ENCODE measurements at places on chromosomes 13 and 19.

GRCh38 chr13:75715601-75716523, 79.7 kb downstream of the LMO7 start:
- no peak for DNase-seq

- DNase-seq, result peak; percentile 85
These were observed 599 bp downstream of the ZIC2 start for GRCh38 chr13:99982036-99982730.

DNA sequence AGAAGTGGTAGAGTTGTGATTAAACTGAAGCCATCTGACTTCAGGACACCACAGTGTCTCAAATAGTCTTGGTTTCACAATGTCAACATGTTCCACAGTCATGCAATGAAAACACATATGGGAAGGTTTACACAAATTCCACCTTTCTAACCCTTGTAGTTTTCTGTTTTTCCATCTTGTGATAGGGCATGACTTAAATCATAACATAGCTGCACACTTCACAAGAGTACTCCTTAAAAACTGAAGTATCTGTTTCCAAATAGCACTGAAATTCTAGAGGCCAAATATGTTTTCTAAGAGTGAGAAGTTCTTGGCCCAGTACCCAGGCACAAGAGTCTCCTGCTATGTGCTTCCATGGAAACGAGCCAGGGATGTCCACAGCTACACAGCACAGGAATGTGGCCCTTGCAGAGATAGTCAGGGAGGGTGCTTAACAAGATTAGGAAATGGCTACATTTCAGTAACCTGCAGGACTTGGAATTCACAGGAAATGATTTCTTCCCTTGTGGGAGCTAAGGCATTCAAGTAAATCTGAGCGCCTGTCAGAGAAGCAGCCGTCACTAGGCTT, 269.1 kb downstream of the NDFIP2 start:
- no peak for DNase-seq

GRCh38 chr13:87087741-87088140, 583.4 kb upstream of the SLITRK5 start:
- no peak for DNase-seq

DNA sequence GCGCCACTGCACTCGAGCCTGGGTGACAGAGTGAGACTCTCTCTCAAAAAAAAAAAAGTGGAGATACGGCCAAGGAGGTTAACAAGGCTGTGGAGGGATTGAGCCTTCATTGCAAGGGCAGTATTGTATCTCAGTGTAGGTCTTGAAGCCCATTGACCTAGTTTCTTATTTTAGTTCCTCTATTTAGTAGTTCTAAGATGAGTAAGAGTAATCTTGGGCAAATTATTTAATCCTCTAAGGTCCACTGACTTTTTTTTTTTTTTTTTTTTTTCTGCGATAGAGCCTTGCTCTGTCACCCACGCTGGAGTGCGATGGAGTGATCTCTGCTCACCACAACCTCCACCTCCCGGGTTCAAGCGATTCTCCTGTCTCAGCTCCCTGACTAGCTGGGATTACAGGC, 14.3 kb upstream of the ILF3 start:
- DNase-seq, result no peak

DNA sequence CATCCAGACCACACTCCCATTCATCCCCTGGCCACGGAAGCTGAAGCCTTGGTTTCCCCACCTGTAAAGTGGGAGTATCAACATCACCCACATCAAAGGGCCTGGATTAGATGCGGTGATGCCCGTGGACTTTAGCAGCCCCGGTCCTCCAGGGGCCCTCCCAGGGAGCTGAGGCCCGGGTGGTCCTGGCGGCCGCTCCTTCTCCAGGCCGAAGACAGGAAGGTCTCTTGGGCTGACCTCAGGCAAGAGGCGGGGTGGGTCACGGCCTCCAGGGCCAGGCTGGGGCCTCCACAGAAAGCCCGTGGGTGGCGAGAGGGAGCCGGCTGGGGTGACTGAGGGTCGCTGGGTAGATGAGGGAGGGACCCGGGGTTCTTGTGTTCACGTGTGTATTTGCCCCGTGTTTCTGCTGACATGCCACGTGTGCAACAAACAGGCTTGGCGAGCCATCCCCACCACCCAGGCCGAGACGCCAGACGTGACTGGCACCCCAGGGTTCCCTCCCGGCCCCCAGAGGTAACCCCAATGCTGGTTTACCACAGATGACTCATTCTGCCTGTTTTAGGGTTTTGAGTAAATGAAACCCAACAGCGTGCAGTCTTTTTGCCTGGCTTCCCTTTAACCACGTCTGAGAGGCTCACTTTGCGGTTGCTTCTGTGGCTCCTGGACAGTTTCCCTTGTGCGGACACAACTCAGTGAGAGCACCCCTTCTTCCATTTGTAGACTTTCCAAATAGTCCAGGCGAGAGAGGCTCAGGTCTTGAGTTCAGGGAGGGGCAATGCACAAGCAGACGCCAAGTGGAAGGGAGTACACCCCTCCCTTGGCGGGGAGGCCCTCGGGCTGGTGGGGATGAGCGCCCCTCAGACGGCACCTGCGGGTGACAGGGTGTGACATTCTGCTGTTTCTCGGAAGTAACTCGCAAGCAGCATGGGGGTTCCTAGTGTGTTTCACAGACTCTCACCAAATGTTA, 42.9 kb downstream of the C13orf46 start:
- no peak for DNase-seq

DNA sequence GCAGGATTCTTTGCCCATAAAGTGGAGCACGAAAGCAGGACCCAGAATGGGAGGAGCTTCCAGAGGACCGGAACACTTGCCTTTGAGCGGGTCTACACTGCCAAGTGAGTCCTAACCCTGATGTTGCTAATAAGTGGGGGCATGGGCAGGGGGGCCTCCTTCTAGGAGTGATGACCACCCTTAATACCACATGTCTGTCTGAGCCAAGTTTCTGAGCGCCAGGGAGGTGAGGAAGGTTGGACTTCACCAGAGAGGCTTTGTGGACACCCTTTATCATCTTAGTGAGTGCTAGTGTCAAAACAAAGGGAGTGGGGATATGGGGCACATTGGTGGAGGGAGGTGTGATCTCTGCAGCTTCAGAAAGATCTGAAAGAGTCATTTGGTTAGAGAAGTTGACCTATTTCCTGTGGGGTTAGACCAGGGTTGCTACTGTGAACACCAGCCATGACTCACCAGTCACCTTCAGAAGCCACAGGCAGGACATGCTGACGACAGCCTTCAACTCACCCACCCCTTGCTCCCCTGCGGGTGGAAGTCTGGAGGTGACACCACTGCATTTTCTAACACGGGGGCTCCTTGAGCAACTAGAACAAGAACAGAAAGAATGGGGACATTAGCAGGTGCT, 8.8 kb downstream of the ALOX5AP start:
- DNase-seq, result no peak

DNA sequence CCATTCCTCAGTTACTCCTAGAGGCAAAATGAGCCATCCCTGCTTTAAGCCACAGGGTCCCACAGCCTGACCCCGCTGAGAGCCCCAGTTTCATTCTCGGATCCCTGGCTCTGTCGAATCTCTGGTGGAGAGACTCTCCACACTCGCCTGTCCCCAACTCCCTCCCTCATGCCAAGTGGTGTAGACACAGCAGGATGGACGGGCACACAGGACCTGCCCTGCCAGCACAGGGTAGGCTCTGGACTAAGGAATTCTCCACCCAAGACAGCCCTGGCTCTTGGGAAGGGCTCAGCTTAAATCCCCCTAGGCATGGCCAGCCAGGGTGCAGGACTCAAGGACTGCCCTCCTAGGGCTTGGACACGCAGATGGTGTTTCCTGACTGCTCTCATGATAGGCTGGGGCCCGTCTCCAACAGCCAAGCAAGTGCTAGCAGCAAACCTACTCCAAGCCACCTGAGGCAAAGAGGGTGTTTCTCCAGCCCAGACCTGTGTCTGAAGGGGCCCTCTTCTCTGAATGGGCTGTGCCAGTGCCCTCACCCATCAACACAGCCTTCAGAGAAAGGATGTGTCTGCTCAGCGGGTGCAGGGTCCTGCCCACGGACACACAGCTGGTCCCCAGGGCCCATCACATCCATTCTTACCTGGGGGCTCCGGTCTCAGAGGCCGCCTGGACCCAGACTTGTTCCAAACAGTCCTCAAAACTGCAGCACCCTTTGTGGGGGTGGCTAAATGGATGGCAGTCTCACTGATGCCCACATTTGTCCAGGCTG, 65.3 kb downstream of the PEPD start:
- DNase-seq, result no peak

- DNase-seq, result no peak
These were observed 2.9 kb upstream of the PPP6R1 start for GRCh38 chr19:55261671-55262126.

- no peak for DNase-seq
These were observed 1317.9 kb upstream of the SPRY2 start for GRCh38 chr13:81658598-81659370.

GRCh38 chr13:89457977-89458376, 1786.8 kb downstream of the SLITRK5 start:
- no peak for DNase-seq

DNA sequence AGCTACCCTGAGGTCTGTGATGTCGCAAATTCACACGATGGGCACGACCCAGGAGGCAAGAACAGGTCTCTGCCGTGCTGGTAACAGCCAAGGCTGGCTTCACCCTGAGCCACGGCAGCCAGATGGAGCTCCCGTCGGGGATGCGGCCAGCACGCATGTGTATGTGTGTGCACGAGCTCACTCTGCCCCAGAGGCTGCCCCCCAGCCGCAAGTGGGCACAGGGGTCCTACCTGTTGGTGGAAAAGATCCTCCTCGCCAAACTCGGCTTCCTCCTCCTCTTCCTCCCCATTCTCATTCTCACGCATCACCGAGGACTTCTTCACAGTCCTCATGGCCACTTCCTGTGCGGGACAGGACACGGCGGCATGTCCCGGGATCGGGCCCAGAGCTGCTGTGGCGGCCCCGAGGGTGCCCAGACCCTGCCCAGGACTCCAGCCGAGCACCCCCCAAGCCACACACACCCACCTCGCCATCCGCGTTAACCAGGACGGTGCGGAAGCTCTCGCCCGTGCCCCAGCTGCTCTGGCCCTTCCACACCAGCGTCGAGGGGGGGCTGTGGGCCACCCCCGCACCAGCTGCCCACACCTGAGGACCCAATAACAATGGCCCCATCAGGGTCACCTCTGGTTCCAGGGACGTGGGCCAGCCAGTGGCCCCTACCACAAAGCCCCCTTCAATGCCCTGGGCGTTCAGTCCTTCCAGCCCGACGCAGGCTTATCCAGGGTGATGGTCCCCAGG, 4.1 kb upstream of the TIMM13 start:
- DNase-seq, result no peak

- DNase-seq, result no peak
These were observed 2.3 kb downstream of the CEACAM18 start for GRCh38 chr19:51480590-51480989.

DNA sequence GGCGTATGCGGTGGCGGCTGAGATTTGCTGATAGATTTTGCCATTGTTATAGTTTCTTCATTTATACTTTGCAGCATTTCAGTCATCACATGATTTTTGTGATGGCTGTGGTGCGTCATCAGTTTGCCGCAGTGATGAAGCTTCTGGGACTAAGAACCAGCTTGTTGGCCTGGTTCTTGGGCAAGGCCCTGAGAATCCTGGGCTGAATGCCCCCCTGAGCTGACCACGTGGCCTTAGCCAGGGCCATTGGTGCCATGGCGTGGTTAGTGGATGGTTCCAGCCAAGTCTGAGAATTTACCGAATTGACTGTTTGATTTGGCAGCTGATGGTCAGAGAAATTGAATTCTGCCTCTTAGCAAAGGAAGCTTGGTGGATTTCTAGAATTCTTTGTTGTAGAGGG, 17.8 kb downstream of the GATAD2A start:
- DNase-seq, result no peak

DNA sequence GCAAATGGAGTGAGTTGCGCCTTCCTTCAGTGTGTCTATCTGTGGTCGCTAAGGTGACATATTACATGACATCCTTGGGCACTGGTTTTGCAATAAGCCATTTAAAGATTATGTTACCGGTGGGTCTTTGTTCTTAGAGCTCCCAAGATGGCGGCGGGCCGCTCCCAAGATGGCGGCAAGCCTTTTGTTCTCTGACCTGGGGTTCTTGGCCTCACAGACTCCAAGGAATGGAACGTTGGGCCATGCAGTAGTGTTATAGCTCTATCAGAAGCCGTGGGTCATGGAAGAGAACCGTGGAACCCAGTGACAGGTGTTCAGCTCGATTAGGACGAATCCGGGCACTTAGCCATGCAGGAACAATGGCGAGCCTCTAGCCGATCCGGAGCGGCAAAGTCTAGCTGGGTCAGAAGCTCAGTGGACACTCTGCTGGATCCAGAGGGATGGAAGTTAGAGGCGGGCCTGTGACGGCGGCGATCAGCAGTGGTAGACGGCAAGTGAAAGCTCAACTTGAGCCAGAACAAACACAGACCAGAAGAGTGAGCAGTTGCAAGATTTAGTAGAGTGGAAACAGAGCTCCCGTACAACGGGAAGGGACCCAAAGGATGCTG, 188.6 kb downstream of the TEX29 start:
- no peak for DNase-seq

DNA sequence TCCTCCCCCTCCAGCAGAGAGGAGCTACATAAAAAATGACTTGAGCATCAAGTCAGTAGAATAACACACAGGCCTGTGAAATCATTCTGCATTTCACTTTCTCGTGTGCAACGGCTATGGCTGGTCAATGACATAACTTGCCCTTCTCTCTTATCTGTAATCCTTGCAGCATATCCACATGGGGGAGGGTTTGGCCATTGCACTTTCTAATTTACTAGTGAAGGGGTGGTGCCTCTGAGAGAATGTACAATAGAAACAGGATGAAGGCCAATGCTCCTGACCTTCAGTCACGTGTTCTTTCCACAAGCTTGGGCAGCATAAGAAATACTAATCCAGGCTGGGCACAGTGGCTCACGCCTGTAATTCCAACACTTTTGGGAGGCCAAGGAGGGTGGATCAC, 641.0 kb upstream of the ARGLU1 start:
- no peak for DNase-seq

- no peak for DNase-seq
These were observed 19.8 kb downstream of the TMEM272 start for GRCh38 chr13:51825165-51825592.

DNA sequence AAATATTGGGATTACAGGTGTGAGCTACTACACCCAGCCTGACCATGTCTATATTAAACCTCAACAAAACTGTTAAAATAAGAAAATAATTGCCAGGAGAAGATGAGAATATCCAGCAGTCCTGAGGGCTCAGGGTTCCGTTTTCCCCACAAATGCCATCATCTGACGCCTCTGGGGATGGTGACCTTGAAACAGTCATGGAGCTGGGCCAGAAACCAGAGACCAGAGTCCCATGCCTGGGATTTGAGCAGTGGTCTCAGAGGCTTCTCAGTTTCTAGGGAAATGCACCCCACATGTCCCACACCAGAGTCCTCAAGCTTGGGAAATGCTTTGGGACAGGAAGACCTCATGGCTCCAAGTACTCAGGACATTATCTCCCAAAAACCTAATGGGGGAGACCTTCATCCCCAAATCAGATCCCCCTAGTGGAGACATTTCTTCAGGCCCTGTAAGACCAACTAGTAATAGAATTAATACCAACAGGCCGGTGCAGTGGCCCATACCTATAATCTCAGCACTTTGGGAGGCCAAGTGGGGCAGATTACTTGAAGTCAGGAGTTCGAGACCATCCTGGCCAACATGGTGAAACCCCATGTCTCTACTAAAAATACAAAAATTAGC, 2.9 kb upstream of the MAP1S start:
- DNase-seq, result no peak
